ENCODE measurements at places on chromosomes 7 and 10.

DNA sequence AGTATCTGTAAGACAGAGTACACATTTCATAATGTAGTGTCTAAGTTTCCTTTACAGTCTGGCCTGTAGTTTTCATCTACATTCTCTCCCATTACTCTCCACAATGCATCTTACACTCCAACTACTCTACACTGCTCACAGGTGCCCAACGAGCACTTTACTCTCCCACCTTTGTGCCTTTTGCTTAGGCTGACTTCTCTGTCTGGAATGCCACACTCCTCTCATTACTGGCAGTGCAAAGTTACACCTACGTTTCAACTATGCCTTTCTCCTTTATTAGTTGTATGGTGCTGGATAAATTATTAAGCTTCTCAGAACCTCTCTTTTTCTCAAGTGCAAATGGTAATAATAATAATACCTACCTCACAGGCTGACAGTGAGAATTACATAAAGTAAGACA lies 70.5 kb downstream of the RNLS start:
- no peak for DNase-seq

DNA sequence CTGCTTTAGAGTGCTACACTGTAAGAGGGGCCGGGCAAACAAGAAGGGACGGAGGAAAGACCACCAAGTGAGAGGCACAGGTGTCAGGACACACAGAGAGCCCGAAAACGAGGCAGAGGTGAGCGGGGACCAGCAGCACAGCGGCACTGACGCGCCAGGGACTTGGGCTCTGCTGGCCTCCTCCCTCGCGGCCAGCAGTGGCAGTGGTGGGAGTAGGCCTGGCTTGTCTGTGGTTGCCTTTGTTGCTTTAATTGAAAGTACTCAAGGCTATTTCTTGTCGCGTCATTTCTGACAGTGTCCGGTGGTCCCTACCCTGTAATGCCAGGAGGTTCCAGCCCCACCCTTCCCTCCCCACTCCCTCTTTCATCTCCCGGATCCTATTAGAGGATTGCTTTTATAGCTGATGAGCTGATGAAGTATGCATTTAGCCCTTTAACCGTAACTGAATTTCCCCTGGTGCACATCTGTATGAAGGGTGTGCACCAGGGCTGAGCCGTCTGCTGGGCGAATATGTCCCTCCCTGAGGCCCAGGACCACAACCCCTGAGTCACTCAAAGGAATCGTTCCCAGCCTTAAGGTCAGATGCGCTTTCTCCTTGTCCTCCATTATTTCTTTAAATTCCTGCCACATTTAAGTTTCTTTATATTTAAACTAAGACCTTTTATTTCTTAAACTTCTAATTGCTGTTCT lies 39.5 kb upstream of the FAM20C start:
- DNase-seq, result no peak

- no peak for DNase-seq
Observed at GRCh38 chr10:9811601-9812000, 1206.1 kb upstream of the CELF2 start.

DNA sequence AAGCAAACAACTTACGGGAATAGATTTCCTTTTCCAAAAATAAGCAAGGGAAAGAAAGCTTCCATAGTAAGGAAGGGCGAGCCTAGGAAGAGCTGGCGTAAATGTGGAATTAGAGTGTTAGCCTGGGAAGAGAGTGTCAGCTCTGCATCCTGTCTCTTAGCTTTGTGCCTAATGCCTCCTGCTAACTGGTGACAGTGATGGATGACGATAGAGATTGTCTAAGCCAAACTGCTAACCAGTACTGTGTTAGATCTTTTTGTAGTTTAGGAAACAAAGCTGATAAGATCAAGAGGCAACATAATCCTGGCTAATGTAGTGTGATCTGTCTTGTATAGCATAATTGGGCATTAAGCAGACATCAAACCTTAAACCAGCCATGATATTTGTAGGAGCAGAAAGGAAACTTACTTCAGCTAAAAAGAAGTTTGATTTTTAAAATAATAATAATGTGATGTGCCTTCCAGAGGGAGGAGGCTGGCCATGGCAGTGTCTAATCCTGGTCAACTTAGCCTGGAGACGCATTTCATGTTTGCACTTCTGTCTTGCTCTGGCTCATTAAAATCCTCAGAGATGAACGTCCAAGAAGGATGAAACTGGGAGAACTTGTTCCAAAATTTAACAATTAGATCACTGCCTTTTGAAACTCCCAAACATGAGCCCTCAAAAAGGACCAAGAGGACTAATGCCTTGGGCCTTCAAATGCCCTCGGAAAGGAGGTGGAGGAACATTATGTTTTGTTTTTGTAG lies 85.1 kb downstream of the FAM204A start:
- DNase-seq, result no peak

- no peak for DNase-seq
Observed at GRCh38 chr7:142795339-142795863, 24.6 kb downstream of the PRSS2 start.

DNA sequence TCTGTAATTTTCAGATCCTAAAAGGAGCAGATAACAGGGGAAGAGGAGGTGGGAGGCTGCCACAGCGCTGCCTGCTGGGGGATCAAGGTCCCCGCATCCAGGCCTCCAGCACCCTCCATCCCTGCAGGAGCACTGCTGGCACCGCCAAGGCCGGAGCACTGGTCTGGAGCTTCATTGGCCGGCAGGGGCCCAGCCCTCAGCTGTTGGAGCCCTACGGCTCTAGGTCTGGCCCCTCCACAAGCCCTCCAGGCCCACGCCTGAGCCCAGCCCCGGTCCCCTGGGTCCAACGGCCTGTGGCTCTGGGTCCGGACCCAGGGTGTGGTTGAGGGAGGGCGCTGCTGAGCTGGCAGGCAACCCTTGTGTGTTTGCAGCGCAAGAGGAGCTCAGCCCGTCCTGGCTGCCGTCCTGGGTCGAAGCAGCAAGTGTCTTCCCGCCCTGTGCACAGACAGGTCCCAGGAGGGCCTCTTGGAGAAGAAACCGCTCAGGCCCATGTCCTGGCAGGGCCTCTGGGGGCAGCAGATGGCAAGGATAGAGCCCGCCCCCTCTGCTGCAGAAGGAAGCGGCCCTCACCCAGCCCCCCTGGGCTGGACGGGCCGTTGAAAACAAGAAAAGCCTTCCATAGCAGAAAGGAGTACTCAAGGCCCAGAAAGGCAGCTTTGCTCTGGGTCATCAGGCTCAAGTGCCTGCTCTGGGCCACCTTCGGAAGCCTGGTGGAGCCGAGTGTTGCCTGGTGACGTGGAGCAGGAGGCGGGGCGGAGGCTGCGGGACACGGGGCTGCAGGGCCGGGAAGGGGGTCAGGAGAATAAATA lies 54.3 kb upstream of the TNRC18 start:
- no peak for DNase-seq

- no peak for DNase-seq
Observed at GRCh38 chr10:6815346-6815745, 235.3 kb upstream of the PRKCQ start.

DNA sequence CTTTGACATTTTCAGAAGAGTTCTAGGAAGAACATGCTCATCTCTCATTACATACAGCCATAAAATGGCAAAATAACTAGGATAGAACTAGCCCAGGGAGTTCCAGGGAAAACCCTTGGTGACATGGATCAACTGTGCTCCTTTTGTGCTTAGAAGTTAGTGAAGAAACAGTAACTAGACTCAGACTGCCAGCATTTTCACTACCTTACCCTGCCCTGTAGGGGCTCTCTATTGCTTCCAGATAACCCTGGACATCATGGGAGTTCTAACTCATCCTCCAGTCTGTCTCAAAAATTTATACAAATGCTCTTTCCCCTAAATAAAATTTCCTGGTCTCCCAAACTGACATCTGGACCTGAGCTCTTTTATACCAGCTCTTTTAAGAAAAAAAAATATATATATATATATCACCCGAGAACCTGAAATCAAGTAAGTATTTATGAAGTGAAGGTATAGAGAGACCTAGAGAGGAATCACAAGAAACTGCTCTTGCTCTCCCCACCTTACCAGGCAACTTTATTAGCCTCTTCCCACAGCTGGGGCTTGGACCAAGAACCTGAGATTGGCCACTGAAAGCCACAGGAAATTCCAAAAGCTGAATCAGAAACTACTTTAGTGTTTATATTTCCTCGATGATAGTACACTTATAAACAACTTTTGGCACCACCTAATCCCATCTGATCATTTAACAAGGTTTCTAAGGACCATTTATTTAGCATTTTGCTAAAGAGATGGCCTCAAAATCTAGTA lies 101.4 kb downstream of the RELN start:
- no peak for DNase-seq

DNA sequence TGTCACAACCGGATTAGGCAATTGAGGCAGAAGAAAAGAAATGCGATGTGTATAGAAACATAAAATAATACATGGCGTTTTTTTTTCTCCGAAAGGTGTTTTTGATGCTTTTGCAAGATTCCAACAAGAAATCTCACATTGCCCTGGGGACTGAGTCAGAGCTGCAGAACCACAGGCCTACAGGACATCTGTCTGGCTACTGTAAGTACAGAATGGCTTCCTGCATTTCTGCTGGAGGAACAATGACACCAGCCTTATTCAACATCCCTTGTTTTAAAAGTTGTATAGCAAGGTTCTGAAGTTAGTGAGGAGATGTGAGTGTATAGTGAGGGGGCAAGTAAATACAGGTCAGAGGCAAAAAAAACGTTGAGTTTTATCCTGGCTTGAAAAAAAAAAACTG lies 256.4 kb downstream of the ABCA13 start:
- DNase-seq, result no peak
